PC-9 (cell line): ENCODE measurements at places on chromosomes 16 and 17. TPM values are rescaled to one million over a fixed set of nuclear protein-coding genes. Genes with fewer than 3 reads are reported as not detected.

CRISPLD2 gene
- 18.6 and 19.9 TPM in 2 replicates for total RNA-seq

TMC7 gene
- total RNA-seq = 4.3 and 4.4 TPM in 2 replicates

GGT6 gene
- 3.7 and 7.5 TPM in 2 replicates for total RNA-seq

HOXB8 gene
- total RNA-seq = 0.70 and 1.3 TPM in 2 replicates

EPOP gene
- total RNA-seq = 8.4 and 10.6 TPM in 2 replicates

LCAT gene
- 10.0 and 11.9 TPM in 2 replicates for total RNA-seq

USP10 gene
- total RNA-seq = 86.3 and 109 TPM in 2 replicates

TBC1D3K gene
- total RNA-seq = not detected in 2 replicates

DNA sequence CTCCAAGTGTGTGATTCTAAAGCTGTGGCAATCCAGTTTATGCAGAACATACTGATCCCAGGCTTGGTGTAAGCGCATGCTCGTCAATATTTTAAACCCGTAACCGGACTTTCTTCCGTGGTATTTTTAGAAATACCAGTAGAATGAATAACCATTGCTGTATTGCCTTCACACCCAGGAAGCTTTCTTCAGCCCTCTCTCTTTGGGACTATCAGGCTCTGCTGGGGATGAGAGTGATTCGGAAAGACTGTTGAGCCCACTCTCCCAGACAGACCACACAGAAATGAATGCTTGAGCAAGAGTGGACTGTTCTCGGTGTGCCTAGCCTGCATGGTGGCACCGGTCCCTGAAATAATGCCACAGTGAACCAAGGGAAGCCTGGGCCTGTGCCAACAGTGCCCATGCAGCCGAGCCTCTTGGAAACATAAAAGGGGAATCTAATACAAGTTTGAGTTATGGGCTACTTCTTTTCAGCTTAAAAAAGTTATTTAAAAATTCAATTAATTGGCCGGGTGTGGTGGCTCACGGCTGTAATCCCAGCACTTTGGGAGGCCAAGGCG, 89.9 kb upstream of the ELAC2 start:
- no peak for DNase-seq

DNA sequence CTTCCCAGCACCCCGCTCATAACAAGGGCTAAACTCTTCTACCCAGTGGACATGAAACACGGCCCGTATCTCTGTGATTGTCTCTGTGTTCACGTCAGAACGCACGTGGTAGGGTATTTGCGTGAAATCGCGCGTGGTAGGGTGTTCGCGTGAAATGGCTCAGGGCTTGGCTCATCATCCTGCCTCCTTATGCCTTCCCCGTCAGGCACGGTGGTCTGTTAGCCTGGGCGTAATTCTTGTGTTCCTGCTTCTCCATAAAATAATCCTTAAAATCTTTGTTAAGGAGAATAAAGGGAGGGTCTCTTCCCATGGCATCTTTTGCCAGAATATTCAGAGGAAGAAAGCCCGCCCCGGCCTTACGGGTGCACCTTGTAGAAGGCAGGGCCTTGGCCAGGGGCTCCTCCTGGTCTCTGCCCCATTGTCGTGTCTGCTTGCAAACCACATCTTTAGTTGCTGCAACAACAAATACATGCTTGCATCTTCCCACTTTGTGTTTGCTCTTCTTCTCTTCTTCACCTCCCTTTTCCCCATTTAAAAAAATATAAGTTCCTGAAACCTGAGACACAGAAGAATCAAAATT, 116.7 kb upstream of the CHMP6 start:
- DNase-seq = no peak

DNA sequence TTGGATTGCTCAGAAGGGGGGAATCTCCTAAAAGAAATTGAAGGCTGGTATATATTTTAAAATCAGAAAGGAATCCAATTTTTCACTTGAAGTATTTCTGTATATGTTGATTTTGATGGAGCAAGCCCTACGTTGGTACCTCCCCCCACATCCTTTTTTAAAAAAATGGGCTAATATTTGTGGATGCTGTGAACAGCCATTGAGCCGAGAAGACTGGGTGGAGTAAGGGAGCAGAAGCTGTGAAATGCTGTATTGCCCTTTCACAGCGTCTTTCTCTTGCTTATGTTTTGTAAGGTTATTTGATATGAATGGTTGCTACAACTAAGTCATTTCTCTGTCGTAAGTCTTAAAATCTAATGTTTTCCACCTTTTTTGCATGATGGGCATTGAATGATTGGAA, 2.3 kb downstream of the PAFAH1B1 start:
- no peak for DNase-seq

DNA sequence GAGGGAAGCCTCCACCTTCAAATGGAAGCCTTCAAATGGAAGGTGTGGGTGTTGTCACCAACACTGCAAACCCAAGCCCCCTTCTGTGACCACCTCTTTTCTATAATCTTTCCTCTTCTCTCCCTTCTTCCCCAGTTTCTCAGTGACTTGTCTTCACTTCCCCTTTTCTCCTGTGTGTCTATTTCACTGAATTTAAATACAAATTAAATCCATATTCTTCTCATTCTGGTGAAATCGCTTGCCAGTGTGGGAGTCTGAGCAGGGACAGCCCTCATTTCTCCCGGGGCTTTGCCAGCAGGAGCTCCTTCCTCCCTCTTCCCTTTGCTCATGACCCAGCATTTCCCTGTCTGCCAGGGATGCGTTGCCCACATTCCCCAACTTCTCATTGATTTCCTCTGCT, 6.4 kb upstream of the ITGAX start:
- no peak for DNase-seq

DNA sequence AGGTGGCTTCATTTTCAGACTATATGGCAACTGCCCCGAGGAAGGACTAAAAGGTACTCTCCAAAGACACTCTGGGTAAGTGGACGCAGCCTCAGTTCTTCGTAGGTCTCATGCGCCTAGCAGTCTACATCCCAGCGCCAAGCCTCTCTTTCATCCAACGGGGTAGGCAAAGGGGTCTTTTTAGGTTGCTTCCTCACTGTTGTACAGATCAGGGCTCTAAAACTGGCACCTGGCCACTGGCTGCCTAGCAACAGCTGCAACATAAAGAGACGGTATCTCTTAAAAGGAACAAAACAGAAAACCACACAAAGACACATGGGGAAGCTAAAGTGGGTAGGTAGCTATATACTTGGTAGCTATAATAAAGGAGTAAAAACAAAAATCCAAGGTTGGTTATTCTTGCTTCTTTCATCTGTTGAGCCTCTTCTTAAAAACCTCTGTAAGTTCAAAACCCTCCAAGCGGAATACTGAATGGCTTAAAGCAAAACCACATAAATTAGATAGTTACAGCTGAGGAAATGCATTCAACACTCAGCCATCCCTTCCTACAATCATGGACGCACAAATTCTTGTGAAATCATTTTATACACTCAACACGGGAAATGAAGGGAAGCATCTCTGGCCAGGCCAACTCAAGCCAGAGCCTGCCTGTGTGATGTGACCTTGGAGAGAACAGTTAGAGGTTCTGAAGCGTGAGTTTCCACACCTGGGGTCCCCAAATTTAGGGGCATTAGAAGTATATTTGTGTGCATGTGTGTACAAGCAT, 22.7 kb downstream of the CYTH1 start:
- DNase-seq = no peak

DNA sequence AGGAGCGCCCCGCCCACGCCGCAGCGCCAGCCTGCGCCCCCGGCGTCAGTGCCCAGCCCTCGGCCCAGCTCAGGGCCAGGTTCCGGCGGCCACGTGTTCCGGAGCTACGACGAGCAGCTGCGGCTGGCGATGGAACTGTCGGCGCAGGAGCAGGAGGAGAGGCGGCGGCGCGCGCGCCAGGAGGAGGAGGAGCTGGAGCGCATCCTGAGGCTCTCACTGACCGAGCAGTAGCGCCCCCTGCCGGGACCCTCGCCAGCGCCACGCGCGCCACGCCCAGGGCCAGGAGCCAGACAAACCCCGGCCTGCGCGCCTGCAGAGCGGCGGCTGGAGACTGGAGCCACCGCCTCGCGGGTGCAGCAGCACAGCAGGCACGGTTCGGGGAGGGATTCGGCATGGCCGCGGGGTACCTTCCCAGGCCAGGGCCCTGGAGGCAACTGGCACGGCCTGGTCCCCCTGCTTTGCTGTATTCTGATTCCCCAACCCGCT, 9.3 kb downstream of the CORO6 start:
- no peak for DNase-seq

GRCh38 chr17:32136856-32137255, 5.4 kb upstream of the RHOT1 start:
- no peak for DNase-seq

DNA sequence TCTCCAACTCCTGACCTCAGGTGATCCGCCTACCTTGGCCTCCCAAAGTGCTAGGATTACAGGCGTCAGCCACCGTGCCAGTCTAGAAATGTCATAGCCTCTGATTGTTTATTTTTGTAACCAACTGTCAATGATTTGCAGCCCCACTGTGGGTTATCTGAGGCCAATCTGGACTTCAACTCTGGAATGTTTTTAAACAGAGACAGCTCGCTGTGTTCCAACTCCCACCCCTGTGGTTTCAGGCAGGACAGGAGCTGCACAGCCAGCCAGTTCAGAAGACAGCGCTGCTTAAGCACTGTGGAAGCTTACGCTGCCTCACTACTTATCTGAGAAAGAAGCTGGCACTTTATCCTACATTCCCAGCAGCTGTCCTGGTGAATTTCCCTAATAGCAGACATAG, 19.5 kb downstream of the MRM3 start:
- no peak for DNase-seq

DNA sequence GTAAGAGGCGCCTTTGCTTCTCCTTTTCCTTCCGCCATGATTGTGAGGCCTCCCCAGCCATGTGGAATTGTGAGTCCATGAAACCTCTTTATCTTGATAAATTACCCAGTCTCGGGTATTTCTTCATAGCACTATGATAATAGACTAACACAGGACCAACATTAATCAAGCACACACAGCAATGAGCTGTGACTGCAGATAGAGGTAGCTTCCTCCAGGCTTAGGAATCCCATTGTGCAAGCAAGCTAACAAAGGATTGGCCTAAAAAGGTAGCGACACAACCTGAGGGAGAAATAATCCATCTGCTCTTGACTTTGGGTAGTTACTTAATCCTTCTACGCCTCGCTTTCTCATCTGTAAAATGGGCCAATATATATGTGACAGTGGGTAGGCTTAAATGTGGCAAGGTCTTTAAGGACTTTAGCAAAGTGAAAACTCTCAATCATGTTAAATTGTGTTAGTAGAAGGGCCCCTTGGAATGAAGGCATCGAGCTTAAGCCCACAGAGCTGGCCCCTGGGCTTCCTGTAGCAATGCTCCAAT, 393.6 kb downstream of the SOX9 start:
- DNase-seq = no peak

DNA sequence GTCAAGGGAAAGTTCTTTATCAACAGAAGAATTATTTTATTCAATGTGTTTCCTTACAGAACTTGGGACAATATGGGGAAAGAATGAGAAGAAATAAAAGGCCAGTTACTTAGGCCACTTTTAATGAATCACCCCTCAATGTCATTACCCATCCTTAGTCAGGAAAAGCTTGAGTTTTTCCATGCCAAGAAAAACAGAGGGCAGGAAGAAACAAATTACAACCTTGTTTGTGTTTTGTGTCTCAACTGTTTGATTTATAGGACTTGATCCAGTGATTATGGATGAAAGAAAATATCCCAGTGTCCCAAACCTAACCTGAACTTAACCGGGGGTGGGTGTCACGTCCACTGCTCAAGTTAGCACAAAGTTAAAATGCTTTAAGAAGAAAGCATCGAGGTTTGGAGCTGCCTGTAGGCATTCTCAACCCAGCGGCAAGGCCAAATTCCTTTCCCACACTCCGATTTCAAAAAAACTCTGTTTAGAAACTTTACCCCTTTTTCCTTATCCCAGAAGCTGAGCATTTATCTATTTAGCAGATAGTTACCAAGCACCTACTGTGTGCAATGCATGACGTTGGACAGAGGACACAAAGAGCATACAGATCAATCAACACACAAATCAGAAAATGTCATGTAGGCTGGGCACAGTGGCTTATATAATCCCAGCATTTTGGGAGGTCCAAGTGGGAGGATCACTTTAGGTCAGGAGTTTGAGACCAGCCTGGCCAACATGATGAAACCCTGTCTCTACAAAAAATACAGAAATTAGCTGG, 14.0 kb upstream of the CYB5B start:
- peak; percentile 93 for DNase-seq

- peak; percentile 70 for DNase-seq
These were observed 4.4 kb upstream of the SLC47A2 start for GRCh38 chr17:19720631-19721426.

- peak; percentile 20 for DNase-seq
These were observed 2.0 kb downstream of the SLC46A1 start for GRCh38 chr17:28404007-28404406.

DNA sequence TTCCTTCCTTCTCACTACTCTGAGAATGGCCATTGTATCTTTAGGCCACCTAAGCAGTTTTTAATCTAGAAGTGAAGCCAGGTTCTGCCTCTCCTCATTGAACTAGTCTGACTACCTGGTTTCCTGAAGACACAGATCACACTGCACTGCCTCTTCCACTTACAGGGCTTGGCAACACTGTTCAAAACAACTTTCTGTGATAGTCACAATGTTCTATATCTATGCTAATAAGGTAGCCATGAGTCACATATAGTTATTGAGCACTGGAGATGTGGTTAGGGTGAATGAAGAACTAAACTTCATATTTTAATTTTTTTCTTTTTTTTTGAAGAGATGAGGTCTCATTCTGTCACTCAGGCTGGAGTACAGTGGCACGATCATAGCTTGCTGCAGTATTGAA, 26.9 kb downstream of the RND2 start:
- DNase-seq = no peak

DNA sequence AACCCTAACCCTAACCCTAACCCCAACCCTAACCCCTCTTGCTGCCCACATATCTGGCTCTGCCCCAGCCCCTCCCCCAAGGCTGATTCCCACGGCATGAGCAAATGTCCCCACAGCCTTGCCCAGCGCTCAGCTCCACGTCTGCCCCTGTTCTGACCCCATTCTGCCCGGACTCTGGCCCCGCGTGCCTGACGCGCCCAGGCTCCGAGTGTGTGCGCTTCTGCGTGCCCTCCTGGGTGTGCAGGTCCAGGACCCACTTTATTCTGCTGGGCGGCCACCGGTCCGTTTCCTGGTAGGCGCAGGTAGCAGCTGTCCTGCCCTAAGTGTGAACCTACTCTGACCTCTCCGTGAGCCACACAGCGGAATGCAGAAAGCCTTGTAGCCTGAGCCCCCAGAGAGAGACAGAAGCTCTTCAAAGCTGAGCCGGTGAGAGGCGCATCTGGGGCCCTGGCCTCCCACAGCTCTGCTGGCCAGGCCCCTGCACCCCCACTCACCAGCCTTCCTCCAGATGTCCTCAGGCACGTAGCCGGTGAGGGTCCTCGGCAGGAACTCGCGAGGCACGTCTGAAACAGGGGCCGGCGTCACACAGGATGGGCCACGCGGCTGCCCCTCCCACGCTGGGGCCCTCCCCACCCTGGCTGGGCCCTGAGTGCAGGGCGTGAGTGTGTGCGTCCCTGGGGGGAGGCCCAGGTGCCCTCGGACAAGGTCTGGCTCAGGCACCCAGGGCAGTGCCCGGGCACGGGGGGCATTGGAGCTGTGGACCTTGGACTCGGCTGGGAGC, 14.0 kb upstream of the PABPN1L start:
- DNase-seq = no peak
